ENCODE measurements at places on chromosomes 16 and 17.

GRCh38 chr17:72812823-72813222 lies 279.7 kb downstream of the SLC39A11 start:
- no peak for DNase-seq

DNA sequence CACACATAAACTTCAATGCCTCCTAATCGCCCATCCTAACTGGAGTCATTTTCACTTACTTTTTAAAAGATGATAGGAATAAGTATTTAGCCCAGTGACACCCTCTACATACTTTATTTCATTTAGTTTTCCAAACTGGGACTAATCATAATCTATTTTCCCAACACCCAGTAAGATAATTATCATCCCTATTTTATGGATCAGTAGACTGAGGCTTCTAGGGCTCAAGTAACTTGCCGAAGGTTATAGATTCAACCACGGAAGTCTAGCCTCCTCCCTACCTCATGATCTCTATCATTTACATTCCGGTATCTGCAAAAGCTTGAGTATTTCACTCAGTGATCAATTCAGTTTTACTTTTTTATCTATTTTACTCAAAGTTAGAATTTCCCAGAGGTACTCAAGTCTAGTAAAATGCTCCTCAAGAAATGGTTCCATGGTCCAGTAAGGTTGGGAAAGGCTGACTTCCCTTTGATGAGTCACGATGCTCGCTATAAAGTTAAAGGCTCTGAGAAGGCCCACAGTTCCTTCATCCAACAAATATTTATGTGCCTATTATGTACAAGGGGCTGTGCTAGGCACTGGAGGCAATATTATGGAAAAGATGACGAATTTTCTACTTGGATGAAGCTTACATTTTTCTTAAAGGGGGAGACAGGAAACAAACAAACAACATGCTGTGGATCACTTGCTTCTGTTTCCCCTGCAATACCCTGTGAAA lies 75.1 kb downstream of the TOX3 start:
- DNase-seq: no peak

DNA sequence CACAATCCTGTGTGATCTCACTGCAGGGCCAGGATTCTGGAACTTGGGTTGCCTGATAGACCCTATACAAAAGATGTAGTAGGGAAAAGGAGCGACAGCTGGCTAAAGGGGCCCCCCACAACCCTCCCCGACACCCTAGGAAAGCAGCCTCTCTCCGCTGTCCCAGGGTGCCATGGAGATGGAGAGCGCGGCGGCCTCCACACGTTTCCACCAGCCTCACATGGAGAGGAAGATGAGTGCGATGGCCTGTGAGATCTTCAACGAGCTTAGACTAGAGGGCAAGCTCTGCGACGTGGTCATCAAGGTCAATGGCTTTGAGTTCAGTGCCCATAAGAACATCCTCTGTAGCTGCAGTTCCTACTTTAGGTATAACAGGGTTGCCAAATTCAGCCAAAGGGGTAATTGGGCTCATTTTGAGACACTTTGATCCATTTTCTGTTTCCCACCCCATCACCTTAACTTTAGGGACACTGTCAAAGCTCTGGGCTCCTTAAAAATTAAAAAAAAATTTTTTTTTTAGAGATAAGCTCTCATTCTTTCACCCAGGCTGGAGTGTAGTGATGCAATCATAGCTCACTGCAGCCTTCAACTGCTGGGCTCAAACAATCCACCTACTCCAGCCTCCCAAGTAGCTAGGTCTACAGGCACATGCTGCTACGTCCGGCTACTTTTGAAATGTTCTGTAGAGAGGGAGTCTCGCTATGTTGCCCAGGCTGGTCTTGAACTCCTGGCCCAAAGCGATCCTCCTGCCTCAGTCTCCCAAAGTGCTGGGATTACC lies at the start of gene KLHL10:
Gene KLHL10, plus strand, starts transcription at position 65 of the 778 bp plus-strand sequence. Its CDS starts 108 bp downstream, at position 173.
- no peak for DNase-seq

DNA sequence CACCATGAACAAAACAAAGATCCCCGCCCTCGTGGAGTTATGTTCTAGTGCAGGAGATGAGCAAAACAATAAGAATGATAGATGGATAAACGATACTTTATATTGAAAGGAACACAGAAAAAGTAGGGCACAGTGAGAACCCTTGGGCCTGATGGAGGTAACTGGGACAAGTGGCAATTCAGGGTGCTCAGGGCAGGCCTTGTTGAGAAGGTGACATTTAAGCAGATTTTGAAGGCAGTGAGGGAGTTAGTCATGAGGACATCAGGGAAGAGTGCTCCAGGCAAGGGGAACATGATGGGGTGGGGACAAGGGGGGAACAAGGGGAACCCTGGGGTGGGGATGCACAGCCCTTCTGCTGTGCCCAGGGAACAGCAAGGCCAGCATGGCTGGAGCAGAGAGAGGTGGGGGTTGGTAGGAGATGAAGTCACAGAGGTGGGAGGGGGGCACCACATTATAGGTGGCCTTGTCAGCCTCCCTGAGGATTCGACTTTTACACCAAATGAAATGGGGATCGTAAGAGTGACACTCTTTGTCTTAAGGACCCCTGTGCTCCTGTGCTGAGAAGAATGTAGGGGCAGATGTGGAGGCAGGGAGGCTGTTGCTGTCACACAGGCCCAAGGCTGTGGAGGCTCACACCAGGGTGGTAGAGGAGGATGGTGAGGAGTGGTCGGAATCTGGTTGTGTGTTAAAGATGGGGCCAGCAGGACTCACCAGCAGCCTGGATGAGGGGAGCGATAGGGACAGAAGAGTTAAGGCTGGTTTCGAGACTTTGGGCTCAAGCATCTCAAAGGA lies 9.2 kb upstream of the PRM1 start:
- DNase-seq: no peak

DNA sequence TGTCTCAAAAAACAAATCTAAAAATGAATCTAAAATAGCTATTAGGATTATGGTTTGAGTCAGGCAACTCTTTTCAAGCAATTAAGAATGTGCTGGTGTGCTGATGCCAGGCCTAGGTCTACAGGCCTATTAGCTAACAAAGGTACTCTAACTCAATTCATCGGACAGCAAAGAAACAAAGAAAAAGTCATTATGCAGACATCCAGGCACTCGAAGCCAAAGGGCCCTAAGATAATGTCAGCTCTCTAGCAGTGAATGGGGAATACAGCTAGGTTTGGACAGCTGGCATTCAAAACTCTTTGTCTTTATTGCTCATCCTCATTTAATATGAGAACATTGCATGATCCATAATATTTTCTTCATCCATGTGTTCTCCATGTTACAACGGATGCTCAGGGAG lies 108.5 kb downstream of the TMEM114 start:
- no peak for DNase-seq

DNA sequence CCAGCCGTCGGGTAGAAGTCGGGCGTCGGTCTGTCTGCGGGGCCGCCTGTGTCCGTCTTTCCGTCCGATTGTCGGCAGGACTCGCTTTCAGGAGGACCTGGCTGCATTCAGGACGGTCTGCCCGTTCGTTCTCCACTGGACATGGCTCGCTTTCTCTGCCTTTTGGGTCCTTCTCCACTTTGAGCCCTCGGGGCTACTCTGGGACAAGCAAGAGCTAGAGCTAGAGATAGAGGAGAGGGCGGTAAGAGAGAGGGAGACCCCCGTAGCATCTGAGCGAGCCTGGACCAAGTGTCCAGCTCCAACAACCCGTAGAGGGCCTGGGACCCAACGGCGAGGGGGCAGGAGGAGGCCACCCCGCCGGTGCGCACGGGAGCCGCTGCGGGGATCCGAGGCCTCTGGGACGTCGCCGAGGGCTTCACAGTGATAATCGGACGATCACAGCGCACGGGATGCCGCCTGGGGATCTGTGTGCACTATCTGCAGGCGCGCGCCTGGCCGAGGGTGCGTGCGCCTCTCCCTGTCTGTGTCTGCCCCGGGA lies 4.5 kb downstream of the TBX4 start:
- DNase-seq: no peak

- DNase-seq: no peak
Measured at GRCh38 chr16:14172200-14172809, 101.2 kb downstream of the MRTFB start.

DNA sequence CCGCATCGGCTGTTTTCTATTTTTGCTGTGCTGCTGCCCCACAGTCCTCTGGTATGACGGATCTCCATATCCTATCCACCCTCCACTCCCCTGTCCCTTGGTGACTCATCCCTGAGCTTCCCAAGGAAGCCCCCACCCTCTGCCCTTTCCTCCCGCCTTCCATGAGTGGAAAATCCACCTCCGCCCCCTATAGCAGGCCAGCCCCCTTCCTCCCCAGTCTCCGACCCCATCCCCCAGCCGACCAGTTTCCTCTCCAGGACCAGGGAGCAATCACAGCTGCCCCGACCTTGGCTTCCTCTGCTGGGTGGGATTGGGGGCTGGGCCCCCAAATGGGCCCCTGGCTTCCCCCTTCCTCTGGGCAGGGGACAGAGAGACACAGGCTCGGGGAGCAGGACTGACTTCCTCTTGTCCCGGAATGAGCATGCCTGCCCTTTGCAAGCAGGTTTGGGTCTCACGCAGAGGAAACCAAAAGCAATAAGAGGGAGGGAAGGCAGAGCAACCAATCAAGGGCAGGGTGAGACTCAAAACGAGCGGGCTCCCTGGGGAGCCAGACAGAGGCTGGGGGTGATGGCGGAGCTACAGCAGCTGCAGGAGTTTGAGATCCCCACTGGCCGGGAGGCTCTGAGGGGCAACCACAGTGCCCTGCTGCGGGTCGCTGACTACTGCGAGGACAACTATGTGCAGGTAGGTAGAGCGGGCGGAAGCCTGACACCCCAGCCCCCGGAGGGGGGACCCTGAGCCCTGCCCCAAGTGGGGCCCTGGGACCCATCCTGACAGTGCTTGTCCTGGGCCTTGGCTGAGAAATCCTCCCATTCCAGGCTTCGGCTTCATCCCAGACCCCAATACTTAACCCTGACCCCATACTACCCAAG lies at the start of the genes ABI3 and GNGT2:
Gene ABI3, plus strand, starts transcription at position 550 of the 872 bp plus-strand sequence. Its CDS starts 18 bp downstream, at position 568.
Gene GNGT2, minus strand, starts transcription at position 417 of the 872 bp plus-strand sequence. CDS start 3,152 bp downstream, outside the sequence.
- no peak for DNase-seq

GRCh38 chr16:75326333-75326732 lies 74.9 kb upstream of the BCAR1 start:
- no peak for DNase-seq

- no peak for DNase-seq
Measured at GRCh38 chr16:75343941-75344340, 89.4 kb downstream of the CFDP1 start.

- DNase-seq: peak; percentile 25
Measured at GRCh38 chr16:8958344-8959167, 5.2 kb downstream of the USP7 start.

- no peak for DNase-seq
Measured at GRCh38 chr16:31357324-31358109, 2.5 kb downstream of the ITGAX start.

DNA sequence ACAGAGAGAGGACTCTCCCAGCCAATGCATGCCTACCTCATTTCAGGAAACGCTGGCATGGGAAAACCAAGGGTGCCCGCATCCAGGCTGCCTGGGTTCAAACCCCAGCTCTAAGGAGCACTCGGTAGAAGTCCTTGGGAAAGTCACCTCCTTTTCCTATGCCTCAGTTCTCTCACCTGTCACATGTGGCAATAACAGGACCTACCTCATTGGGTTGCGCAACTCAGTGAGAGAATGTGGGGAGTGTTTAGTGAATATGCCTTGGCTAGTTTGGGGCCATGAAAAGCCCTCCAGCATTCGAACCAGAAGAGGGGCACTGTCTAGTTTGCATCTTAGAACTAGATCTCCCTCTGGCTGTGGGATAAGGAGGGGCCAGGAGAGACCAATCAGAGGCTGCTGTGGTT lies 9.0 kb upstream of the NXPH3 start:
- no peak for DNase-seq

DNA sequence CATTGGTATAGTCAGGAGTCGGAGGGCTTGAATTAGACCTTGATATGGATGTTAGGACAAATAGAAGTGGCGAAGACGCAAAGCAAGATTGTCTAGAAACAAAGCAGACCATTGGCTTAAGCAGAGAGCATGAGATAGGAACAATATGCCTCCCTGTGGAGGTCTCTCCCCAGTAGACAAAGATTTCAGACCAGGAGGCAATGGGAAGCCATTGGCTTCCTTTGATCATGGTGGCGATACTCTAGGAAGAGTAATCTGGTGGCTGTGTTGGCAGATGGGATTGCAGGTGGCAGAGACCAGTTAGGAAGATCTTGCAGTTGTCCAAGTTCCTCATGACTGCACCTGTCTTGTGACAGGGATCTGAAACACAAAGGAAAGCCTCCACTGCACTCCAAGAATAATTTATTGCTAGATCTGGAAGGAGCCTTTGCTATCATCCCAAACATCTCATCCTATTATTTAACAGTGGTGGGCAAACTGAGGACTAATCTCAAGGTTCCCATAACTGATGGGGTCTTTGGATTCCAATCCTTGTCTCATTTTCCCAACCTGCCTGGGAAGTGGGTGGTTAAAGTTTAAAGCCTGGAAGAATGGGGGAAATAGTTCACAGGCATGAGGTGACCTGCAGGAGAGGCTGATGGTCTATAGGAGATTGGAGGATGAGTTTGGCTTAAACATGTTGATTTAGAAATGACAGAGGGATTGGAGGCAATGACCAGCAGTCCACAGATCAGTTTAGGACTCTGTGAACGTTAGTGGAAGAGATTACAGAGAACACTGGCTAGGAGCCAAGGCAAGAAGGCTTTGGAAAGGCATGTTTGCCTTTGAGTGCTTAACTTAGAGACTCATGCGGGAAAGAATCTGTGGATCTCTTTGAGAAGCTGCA lies 37.0 kb downstream of the HLF start:
- peak; percentile 31 for DNase-seq

DNA sequence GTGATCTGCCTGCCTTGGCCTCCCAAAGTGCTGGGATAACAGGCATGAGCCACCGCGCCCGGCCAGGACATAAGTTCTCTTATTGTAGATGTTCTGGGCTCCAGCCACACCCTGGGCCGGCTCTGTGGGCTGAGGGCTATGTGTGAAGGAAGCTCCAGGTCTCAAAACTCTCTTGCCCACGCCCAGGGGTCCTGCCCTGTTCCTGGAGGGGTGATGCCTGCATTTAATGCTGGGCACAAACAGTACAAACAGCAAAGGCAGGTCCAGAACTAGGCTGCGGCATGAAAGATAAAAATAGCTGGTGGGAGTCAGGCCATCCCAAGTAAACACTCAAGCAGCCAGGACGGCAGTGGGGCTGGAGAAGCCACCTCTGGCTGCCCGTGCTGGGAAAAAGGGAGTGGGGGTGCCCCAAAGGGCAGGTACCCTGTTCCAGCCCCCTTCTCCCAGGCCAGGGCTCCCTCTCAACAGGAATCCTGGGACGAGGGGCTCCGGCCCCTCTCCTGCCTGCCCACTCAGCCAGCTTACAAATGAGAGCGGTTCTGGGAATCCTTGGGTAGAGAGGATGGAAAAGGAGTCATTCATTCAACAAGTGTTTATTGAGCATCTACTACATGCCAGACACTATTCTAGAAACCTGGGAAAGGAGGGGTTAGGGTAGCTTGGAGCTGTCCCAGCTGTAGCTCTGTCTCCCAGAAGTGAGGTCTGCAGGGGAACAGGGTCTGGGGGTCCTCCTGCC lies 4.6 kb downstream of the TRIM47 start:
- no peak for DNase-seq

DNA sequence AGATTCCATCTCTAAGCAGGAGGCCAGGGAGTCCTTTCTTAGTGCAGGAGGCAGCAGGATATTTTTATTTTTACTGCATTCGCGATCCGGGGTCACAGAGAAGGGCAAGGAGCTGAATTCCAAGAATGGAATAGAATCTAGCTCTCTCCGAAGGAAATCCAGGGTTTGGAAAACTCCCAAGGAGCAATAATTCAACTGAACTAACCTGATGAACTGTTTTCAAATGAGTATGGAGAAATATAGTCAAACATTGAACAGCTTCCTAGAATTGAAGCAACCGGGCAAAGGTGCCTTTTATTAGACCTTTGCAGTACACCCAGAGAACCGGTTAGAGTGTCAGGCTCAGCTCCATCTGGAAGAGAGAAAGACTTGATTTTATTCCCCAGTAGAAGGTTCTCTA lies 120.7 kb upstream of the MAF start:
- no peak for DNase-seq

Data from erythroblast (primary cell).